Activated T-helper 2 cell treated with anti-CD3 and anti-CD28 coated beads, Interferon-gamma antibody, Interleukin-2, Interleukin-4, amounts not matched to agents 10 μg/mL and 5 μg/mL and 100 μg/mL, durations not matched to agents 14 hours and 24 hours and 36 hours (primary cell): ENCODE measurements at places on chromosomes 3 and 15.

GRCh38 chr3:149858911-149859310 lies 45.9 kb downstream of the RNF13 start:
- DNase-seq, result no peak

DNA sequence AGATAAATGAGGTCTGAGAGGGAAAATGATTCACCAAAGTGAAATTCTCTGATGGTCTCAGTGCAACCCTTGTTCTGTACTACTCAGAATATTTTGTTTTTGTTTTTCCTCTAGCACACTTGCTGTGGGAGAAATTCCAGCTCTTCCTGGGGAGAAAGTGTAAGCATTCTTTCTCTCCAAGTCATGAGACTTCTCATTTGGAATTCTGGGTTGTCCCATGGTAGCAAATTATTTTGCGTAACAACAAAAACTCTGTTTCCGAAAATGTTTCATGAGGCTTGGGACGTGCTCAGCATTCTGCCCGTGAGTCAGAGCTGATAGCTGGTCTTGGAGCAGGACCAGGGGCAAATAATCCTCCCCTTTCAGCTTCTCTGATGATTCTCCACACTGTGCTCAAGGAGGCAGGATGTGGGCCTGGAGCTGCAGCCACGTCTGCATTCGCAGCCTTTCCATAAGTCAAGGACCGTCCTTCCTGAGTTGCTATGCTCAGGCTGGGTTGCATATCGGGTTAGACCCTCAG lies 70.3 kb downstream of the SENP2 start:
- no peak for DNase-seq

DNA sequence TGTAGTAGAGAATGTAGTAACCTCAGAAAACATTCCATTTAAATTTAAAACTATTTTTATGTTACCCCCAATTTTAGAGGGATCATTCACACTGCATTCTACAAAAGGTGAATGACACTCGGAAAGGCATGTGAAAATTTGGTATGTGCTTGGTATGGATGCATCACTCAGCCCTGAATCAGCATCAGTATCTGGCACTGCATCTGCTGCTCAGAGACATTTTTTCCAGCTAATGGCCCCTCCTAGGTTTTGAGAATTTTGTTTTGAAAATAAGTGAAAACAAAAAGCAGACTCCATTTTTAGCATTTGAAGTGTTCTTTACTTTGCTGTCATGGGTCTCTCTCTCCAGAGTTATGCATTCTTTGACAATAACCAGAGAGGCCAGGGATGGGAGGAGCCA lies 15.6 kb upstream of the WWTR1 start:
- no peak for DNase-seq

- no peak for DNase-seq
Observed at GRCh38 chr3:170598091-170598502, 12.2 kb upstream of the SLC7A14 start.

DNA sequence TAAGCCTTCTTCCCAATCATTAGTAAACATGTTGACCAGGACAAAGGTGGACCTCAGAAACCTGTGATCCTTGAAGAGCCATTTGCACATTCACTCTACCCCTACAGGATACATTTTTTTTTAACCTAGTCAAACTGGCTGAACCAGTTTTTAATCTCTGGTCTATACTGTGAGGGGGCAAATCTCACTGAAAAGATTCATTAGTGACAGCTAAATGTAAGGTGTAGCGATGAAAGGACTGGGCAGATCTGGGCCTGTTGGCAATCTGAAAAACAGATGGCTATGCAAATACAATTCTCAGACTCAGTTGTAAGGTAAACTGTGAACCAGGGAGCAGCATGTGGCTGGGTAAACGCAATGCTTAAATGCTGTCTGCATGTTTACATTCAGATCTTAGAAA lies 75.6 kb upstream of the SNTN start:
- DNase-seq, result no peak

GRCh38 chr3:143628971-143629370 lies 219.3 kb downstream of the SLC9A9 start:
- no peak for DNase-seq

DNA sequence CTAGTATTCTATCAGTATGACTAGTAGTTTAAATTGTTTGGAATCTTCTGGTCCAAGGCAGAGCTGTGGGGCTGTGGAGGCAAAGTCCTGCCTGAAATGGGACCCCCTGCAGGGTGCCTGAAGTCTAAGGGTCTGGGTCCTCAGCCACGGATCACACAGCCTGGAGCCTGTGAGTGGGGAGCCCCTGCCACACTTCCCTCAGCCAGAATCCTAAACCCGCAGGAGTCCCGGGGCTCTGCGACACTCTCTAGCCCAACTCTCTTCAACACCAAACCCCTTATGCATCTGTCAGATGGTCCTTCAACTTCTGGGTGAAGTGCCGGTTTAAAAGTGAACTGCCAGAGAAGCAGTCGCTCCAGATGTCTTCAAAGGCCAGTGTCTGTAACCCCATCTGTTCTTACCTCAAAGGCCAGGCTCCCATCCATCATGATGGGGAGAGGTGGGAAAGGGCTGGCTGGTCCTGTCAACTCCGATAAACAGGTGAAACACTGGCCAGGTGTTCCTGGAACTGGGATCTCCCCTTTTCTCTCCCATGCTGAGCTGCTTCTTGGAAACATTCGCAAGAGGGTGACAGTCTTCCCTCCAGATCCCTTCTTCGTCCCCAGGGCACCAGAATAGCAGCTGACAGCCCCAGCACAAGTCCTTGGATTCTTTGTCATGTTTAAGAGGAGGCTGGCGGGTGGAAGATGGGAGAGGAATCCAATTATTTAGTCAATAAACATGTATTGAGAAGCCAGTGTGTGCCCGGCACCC lies 45.6 kb downstream of the CPN2 start:
- DNase-seq, result no peak

- DNase-seq, result no peak
Observed at GRCh38 chr3:1191026-1191425, 98.2 kb downstream of the CNTN6 start.
